ENCODE measurements at places on chromosomes 16 and 17.

GRCh38 chr17:17119533-17119932 lies 77.3 kb downstream of the MPRIP start:
- H3K4me3 ChIP-seq, result no peak overlapping the region
- DNase-seq, result no peak
- H3K4me1 ChIP-seq, result peaks cover 7% of the 10 kb centered on the region
- H3K36me3 ChIP-seq, result no peaks in the 10 kb centered on the region
- no peaks in the 10 kb centered on the region for H3K27me3 ChIP-seq

DNA sequence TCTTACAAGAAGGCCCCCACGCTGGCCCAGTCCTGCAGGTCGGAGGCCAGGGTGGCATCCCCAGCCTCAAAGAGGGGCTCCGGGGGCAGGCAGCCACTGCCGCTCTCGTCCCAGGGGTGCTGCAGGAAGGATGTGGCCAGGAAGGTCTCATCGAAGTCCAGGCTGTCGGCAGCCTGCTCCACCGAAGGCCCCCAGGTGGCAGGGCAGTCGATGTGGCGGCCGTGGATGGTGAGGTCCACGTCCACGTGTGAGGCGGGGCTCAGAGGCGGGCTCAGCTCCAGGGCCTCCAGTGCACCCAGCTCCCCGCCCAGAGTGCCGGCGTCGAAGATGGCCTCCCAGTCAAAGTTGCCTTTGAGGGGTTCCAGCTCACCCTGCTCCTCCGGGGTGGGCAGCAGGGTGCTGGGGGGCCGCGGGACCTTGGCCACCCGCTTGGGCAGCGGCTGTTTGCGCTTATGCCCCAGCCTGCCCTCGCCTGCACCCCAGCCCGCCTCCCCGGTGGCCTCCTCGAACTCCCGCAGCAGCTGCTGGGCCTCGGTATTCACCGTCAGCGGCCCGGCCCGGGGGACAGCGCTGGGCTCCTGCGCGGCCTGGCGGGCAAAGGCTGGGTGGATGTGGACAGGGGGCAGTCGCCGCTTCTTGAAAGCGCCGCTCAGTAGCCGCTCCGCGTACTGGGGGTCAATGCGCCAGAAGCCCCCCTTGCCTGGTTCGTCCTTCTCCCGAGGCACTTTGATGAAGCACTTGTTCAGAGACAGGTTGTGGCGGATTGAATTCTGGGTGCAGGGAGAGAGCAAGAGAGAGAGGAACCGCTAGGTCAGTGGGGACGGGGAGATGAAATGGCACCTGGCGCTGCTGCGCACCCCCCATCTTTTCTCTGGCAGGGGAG lies 3.5 kb downstream of the FOXJ1 start:
- H3K27me3 ChIP-seq, result peaks cover 99% of the 10 kb centered on the region
- H3K4me1 ChIP-seq, result peaks cover 89% of the 10 kb centered on the region
- H3K36me3 ChIP-seq, result no peaks in the 10 kb centered on the region
- H3K27ac ChIP-seq, result no peak overlapping the region

GRCh38 chr17:8140065-8141029 lies 11.9 kb downstream of the PER1 start:
- H3K4me3 ChIP-seq, result no peak overlapping the region
- no peak for DNase-seq
- peaks cover 16% of the 10 kb centered on the region for H3K27me3 ChIP-seq
- no peak overlapping the region for H3K27ac ChIP-seq
- H3K36me3 ChIP-seq, result no peaks in the 10 kb centered on the region

- H3K27me3 ChIP-seq, result peaks cover 20% of the 10 kb centered on the region
- DNase-seq, result no peak
- no peaks in the 10 kb centered on the region for H3K36me3 ChIP-seq
Observed at GRCh38 chr16:83954577-83955016, 1.6 kb downstream of the OSGIN1 start.
